ENCODE measurements at places on chromosomes 5 and 9.

GRCh38 chr9:131042666-131043065 lies 33.7 kb downstream of the LAMC3 start:
- no peak for DNase-seq

DNA sequence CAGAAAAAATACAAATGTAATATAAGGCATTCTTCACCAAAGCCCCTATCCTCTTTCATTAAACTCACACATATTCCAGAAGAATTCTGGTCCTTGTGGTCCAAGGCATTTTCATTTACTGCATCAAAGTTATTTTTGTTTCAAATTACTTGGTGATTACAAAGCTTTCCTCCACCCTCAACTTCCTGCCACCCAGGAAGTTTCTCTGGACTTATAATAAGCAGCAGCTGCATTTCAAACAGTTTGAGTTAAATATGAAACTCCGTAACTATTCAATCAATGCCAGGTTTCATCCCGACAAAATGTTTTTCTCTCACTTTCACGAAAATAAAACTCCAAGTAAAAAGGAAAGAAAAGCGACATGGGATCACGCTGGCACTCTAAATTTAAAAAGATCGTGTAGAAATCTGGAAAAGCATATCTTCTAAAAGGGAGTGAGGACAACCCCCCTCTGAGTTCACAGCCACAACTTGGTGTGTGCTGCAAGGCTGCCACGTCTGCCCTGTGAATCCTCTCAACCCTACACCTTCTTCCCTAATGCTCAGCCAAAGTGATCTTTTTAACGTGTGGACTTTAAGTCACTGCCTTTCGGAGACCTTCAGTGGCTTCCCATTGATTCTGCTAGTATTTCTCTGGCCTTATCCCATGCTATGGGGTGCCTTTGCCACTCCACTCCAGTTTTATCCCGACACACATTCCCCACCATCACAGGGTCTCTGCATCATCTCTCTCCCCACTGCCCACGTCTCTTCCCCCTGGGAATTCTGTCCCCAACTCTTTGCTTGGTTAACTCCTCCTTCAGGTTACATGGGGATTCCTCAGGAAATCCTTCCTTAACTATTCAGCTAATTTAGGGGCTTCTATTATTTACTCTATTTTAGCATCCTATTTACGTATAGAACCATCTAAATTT lies 91.1 kb upstream of the CER1 start:
- no peak for DNase-seq

- no peak for DNase-seq
Observed at GRCh38 chr5:174187481-174187880, 142.0 kb downstream of the NSG2 start.

DNA sequence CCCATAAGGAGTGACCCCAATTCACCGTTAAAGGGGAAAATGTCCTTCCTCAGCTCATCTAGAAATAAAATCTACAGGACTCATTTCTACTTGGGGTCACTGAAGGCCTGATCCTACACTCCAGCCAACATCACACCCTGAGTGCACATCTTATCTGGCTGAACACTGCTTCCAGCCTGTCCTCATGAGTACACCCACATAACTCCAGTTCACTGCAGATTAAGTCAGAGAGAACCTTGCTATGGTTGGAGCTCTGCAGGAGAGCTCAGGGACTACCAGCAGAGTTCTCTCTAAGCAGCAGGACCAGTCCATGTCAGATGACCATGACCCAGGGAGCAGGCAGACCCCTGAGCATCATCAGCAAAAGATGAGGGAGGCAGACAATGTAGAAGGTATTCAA lies 126.9 kb upstream of the MAP3K1 start:
- DNase-seq: no peak

DNA sequence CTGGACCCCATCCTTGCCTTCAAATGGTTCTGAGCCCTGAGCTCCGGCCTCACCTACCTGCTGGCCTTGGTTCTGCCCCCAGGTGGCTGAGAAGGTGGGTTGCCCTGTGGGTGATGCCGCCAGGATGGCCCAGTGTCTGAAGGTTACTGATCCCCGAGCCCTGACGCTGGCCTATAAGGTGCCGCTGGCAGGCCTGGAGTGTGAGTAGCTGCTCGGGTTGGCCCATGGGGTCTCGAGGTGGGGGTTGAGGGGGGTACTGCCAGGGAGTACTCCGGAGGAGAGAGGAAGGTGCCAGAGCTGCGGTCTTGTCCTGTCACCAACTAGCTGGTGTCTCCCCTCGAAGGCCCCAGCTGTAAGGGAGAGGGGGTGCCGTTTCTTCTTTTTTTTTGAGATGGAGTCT lies 5.2 kb downstream of the CEL start:
- no peak for DNase-seq

GRCh38 chr5:167406513-167406912 lies 884.9 kb upstream of the WWC1 start:
- no peak for DNase-seq

DNA sequence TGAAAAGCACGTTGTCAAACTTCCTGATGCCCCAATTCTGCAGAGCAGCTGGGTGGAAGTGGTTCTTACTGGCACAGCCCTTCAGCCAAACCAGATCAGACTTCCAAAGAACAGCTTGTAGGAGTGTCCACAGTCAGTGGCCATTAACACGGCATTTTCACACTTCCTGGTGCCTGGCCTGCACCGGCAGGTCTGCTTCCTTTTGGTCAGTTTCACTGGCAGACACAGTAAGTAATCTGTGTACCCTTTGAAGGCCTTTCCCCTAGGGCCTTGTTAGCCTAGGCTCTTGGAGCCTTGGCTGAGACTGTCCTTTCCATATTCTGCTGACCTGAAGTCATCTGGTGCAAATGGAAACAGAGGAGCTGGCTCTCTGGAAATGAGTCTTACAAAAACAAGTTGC lies 297.5 kb upstream of the TNC start:
- no peak for DNase-seq

GRCh38 chr5:170704417-170705192 lies 78.9 kb upstream of the GABRP start:
- DNase-seq: no peak

- no peak for DNase-seq
Observed at GRCh38 chr5:40165789-40166728, 513.7 kb upstream of the PTGER4 start.

DNA sequence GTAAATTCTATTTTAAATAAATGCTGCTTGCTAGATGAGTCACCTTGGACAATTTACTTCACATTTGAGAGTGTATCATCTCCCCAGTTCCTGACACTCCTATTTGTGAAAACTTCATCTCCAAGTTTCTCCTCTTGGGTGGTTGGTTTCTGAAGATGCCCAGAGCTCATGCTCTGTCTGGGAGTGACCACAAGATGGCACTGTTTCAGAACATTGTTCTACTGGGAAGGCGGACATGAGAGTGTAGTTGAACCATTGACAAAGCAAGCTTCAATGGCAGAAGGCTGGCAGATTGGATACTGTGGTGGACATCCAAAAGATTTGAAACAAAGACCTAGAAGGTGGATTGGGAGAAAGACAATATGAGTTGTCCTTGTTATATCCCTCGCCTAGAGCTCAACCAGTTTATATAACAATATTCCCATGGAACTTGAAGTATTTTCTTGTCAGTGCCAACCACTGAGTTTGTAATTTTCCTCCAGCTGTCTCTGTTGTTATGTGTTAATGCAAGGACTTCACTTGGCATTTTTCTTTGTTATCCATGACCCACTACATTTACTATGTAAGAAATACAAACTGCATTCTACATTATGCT lies 234.3 kb upstream of the ANKH start:
- DNase-seq: peak; percentile 6

- no peak for DNase-seq
Observed at GRCh38 chr5:4048398-4048797, 452.8 kb downstream of the IRX1 start.

DNA sequence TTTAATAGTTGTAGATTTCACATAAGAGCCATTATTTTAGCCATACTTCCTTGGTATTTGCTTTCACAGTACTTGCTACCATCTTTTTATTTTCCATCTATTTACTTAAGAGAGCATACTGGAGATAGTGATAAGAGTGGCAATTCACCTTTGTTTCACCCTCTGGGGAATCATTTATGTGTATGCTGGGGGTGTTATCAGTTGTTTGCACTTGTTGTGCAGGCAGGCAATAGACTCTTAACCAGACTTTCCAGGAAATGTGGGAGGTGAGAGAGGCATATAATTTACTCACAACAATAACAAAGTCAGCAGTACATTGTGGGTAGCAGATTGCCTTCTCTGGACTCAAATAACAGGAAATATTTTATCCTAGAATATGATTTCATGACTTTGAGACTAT lies 1018.3 kb downstream of the CDH12 start:
- DNase-seq: no peak

DNA sequence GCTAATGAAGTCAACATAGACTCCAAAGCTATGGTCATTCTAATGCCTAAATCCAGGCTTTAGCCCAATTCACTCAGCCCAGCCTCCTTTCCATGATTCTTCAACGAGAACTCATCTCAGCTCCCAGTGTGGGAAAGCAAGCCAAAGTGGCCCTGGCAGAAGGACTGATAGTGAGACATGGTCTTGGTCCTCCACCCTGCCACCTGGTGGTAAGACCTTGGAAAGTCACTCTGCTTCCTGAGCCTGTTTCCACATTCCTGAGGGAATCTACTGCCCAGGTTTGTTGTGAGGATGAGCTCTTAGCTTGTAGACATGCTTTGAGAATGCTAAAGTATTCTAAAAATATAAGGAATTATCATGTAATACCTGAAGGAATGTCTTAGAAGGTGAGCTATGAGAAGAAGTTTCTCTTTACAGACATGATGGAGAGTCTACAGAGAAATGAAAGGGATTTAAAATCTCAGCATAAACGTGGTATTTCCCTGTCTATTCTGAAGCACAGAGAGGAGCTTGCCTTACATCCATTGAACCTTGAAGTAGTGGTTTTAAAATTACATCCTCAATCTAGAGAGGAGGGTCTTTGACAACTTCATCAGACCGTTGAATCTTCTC lies 173.5 kb downstream of the TRIM32 start:
- DNase-seq: peak; percentile 5

DNA sequence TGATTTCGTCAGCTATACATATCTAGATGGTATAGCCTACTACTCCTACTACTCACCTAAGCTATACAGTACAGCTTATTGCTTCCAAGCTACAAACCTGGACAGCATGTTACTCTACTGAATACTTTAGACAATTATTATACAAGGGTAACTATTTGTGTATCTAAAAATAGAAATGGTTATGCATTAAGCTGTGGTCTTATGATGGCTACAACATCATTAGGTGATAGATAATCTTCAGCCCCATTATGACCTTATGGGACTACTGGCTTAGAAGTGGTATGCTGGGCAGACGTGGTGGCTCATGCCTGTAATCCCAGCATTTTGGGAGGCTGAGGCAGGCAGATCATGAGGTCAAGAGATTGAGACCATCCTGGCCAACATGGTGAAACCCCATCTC lies 40.2 kb downstream of the CERT1 start:
- no peak for DNase-seq

DNA sequence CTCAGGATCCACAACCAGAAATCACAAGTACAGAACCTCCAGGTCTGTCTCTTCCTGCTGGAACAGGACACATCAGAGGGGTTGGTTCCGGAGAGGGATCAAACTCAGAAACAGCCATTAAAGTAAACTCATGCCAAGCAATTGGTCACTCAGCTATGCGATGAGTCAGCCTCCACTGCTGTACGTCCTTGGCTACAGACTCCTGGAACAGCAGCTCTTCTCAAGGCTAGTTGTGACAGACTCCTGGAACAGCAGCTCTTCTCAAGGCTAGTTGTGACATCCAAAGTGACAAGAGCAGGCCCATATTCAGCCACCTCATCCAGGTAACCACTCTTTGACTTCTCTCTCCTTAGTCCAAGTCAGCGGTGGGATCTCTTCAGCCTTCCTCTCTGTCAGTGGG lies at the start of gene SPINK13:
TSS of gene SPINK13 (plus strand) at position 229 of the 400 bp plus-strand sequence. CDS start 1,279 bp downstream, outside the sequence.
- no peak for DNase-seq

- DNase-seq: no peak
Observed at GRCh38 chr5:76199336-76200318, 116.4 kb downstream of the SV2C start.

- no peak for DNase-seq
Observed at GRCh38 chr5:92605591-92605990, 975.4 kb downstream of the NR2F1-AS1 start.

- DNase-seq: no peak
Observed at GRCh38 chr9:110146373-110146772, 61.6 kb downstream of the C9orf152 start.

- no peak for DNase-seq
Observed at GRCh38 chr9:137720571-137721110, 101.8 kb downstream of the EHMT1 start.

DNA sequence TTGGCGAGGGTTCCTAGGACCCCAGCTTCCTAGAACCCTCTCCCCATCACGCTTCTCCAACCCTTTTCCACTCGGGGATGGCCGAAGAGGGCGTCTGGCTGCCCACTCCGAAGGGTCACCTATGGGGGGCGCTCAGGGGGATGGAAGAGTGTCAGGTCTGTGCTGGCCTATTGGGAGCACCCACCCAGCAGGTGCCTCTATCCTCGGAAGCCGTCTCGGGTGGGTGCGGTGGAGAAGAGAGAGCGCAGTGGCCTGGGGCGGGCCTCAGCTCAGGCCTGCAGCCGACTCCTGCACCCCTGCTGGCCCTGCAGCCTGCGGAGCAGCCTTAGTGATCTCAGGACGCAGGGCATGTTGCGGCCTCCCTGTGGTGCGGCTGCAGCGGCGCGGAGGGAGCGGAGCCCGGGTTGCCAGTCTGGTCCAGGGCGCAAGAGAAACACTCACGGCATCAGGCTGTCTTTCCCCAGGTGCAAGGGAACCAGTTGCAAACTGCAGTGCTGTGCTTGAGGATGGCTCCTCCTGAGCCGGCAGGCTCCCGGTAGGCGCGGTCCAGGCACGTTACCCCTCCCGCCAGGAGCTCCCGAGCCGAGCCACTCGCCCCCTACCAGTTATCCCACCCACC lies 1.5 kb upstream of the IRX2 start:
- no peak for DNase-seq

GRCh38 chr5:9841516-9842170 lies 211.5 kb upstream of the TAS2R1 start:
- no peak for DNase-seq

DNA sequence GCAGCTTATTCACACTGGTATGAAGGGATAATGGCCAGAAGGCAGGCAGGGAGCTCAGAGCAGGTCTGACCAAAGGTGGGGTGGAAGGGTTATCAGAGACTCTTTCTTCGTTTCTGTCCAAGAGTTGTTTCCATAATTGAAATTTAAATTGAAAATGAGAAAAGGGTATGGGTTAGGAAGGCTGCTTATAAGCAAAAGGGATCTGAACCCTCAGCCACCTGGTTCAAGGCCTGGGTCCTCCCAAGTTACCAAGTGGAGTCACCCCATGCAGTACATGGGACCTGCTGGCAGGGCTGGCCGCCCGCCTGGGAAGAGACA lies 17.8 kb downstream of the EEIG1 start:
- no peak for DNase-seq

DNA sequence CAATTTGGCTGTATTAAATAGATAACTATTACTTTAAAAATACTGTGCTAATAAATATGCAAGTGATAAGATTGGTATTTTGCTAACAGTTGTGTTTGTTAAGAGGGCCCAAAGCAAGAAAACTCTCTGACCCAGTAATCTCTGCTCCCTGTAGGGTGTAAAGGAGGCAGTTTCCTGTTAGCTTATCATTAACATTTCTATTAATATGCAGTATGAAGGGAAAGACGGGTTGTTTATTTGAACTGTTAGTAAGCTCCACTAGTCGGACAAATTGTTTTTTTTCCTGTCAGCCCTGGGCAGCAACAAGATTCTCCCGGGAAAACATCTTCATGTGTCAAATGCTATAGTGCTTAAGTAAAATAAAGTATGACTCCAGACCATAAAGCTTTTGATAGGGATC lies 35.6 kb downstream of the ERP44 start:
- DNase-seq: no peak

- peak; percentile 58 for DNase-seq
Observed at GRCh38 chr5:143403334-143403592, 223 bp downstream of the NR3C1 start.

GRCh38 chr5:174448041-174448440 lies 276.3 kb upstream of the MSX2 start:
- no peak for DNase-seq

All from AML-193 (cell line).